ENCODE measurements at places on chromosomes 2 and 18.

DNA sequence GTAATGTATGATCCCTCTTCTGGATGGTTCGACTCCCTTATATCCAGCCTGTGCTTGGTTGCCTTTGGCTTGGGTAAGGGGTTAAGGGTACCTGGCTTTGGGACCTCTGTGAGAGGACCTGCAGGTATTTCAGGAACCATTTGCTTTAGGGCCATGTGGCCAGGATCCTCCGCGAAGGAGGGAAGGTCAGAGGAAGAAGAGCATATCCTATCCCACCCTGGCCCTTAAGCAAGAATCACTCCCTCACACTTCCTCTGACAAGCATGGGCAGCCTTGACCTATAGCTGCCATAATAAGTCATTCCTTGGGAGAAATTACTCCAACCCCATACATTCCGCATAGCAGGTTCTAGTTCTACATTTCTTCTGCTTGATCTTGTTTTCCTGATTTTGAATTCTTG is 59.1 kb upstream of the TXNDC2 start:
- DNase-seq = no peak

GRCh38 chr2:58585233-58585632 is 344.1 kb upstream of the FANCL start:
- DNase-seq = no peak

- no peak for DNase-seq
These were observed 264.5 kb downstream of the BCL2 start for GRCh38 chr18:63054901-63055584.

DNA sequence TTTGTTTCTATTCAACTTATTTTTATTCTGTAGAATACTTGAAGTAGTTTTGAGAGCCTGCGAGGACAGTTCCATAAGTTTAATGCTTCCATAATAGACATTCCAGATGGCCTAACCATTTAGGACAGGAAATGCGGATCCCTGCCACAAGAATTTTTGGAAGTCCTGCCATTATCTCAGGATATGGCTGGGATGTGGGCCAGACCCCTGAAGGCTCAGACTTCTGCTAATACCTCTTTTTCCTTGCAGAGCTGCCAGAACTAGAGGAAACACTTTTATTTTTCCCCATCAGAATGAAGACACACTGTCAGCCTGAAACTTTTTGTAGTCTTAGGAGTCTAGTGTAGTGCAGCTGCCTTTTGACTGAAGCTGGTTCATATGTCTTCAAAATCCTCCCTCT is 806.5 kb downstream of the TDRD15 start:
- DNase-seq = no peak

GRCh38 chr18:66728951-66729350 is 125.1 kb upstream of the CDH19 start:
- no peak for DNase-seq

DNA sequence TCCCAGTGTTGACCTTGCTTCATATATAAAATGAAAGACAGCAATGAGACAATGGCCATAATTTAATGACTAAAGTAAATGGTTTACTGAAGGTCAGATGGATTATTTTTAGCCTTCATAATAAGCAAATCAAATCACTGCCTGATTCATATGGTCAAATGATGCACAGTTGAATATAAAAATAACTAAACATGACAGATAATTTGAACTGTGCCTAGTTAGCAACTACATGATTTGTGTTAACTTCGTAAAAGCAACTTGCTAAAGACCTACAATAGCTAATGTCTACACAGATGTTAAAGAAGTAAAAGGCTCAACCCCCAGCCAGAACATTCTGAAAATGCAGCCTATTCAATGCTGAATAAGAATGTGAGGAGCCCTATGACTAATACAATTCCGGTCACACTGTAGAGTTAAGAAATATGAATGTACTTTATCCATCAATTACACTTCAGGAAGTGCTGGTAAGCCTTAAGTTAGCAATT is 590.8 kb upstream of the CDH2 start:
- DNase-seq = no peak

- DNase-seq = no peak
These were observed 322.5 kb downstream of the ARHGAP15 start for GRCh38 chr2:143451642-143452281.

- no peak for DNase-seq
These were observed 41.0 kb upstream of the FOSL2 start for GRCh38 chr2:28351621-28352020.

- DNase-seq = no peak
These were observed 158.9 kb upstream of the GLI2 start for GRCh38 chr2:120576509-120577474.

DNA sequence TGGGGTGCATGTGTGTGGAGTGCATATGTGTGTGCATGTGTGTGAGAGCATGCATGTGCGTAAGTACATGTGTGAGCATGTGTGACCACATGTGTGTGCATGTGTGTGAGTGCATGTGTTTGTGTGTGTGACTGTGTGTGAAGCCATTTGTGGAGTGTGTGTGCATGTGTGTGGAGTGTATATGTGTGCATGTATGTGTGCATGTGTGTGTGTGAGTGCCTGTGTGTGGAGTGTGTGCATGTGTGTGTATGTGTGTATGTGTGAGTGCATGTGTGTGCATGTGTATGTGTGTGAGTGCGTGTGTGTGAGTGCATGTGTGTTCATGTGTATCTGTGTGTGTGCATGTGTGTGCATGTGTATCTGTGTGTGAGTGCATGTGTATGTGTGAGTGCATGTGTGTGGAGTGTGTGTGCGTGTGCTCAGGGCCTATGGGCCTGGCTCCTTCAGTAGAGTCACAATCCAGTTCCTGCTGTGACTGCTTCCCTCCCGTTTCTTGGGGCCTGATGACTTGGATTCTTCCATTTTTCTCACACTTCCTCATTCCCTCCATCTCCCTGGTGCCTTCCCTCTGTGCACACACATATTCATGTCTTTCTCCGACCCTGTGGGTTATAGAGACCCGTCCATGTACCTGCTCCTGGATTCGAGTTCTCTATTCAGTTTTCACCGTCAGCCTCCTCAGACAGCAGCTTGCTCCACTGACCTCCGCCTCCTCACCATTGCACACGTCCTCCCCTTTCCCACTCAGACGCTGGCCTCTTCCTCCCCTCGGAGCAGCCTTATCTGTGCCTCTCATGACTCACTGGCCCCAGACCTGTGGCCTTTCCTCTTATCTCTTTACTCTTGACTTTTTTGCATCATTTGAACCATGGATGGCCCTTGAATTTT is 25.2 kb downstream of the TOGARAM2 start:
- DNase-seq = no peak

GRCh38 chr2:204628926-204629712 is 83.8 kb downstream of the PARD3B start:
- no peak for DNase-seq

GRCh38 chr2:132979339-132980093 is 309.5 kb upstream of the LYPD1 start:
- no peak for DNase-seq
